ENCODE measurements at places on chromosomes 3 and 15.

DNA sequence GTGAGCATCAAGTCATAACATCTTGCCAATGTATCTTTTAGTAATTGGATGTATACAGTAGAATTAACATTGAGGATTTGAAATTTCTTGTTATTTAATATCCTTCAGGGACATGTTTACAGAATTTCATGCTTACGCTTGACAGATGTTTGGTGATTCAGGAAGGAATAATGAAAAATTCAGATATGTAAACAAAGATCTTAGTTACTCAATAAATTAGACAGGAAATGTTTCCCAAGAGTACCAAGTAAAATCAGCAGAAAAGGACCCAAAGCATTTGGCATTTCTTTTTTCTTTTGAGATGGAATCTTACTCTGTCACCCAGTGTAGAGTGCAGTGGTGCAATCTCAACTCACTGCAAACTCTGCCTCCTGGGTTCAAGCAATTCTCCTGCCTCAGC is 4.7 kb upstream of the COL6A5 start:
- DNase-seq: no peak

DNA sequence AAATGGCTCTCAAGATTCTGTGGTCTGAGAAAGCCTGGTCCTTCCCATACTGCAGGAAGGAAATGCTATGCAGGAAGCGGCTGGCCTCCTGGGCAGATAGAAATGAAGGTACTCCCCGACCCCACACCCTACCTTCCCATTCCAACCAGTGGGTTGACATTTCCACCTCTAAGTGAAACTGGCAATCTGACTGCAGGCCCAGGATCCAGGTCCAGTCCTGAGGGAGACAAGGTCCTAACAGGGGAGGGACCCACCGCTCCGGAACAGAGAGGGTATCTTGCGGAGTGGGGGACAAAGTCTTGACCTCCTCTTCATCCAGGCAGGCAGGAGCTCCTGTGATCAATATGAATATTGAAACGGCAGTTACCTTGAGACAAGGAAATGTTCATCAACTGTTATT is 6.6 kb upstream of the LOXL1 start:
- DNase-seq: no peak

DNA sequence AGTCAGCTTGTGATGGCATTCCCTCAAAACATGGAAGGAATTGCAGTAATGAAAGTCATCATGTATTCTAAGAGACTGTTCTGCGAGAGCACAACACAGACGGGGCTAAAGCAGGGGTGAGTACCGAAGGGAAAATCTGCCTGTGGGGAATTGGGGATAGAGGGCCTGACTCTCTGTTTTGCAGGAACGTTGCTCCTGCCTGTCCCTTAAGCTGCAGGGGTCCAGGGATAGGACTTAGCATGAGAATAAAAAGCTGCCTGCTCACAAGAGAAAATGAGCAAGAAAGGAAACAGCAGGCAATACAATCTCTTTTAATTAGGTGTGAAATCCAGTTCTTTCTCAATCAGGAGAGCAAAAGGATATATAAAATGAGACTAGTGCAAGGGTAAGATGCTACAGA is 62.2 kb downstream of the TIGIT start:
- DNase-seq: no peak

DNA sequence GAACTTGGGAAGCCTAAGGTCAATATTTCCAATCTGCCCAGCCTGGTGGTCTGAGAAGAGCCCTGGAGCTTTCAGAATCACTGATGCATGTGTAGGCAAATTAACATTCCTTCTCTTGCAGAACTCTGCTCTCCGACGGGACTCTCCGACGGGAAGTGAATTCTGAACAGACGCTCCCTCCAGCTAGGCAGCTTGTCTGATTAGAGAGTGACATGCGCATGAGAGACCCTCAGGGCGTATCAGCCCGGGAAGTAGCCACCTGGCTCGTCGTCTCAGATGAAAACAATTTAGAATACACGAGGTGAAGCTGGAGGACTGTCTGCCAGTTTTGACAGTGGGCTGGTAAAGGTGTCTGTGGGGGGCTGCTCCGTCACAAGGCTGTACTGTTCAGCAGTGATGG is 103.1 kb downstream of the DGKG start:
- DNase-seq: no peak

DNA sequence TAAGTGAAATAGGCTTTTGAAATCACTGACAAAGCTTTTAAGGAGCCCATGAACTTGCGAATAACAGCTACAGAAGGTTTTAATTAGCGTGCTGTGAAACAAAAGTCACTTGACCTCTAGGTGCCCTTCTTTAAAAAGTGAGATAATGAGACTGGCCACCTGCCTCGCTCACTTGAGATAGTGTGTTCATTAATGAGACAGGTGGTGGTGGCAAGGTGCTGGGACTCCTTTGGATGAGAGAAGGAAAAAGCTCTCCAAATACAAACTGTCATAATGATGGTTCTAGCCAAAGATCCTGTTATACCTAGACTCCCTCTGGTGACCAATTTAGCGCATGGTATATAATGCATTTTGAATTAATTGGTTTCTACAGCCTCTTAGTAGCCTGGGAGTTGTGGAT is 22.7 kb upstream of the IREB2 start:
- DNase-seq: no peak

GRCh38 chr3:53803124-53803815 is 42.9 kb downstream of the CHDH start:
- no peak for DNase-seq

DNA sequence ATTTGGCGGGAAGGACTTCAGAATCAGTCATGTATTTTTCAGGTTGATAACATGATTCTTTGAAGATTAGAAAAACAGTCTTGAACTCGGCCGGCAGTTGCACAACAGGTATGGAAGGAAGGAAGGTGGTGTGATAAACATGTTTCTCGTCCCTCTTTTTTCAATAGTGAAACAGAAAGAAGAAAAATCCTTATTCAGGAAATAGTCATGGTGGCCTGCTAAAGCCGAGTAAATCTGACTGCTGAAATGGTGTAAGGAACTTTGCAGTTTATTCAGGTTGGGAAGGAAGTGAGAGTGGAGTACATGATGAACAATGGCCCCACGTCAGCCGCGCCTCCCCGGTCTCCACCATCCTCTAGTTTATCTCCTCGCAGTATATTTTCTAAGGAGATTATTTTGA is 6.7 kb downstream of the RASGRP1 start:
- peak; percentile 7 for DNase-seq

- no peak for DNase-seq
These were observed 37.9 kb downstream of the ACAD9 start for GRCh38 chr3:128917291-128917690.

DNA sequence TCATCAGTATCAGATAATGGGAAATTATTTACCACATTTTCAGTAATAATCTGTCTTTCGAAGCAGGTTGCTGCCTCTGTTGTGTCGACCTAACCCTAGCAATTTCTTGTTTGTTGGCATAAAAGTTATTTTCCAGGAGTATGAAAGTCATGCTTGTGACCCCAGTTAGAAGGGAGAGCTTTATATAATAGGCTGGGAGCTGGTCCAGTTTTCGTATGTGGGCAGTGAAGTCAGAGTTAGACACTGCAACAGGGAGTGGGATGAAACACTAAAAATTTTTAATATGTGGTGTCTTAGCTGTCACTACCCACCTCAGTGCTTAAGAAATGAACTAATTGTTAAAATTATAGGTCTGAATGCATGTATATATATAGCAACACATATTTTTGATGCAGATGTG is 348.5 kb downstream of the FEZF2 start:
- no peak for DNase-seq

DNA sequence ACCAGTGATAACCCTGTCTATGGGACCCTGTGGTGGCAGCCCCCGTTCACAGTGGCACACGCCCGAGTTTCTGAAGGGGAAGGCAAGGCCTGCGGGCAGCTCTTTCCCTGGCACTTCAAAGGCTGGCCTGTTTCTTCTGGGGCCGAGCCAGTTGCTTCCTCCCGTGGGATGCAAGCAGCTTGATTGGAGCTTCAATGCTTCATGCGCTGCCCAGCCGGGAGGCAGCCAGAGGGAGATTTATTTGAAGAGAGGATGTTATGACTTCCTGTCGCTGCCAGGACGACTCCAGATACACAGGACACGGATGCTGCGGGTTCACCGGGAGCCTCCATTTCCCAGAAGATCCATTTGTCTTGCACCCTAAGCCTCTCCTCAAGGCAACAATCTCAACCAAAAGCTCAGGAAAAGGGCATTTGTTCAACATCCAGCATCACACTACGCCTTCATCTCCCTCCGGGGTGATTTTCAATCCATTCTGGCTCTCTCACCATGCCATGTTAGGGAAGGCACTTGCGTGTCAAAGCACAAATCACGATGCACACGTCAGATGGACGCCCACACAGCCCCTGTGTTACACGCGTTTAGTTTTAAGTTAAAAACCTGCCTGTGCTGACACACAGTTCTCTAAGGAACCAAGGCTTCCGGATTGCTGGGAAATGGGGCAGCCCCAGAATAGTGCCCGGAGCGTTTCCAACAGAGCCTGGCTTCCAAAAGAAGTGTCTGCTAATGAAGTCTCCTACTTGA is 330.2 kb downstream of the OCA2 start:
- no peak for DNase-seq

DNA sequence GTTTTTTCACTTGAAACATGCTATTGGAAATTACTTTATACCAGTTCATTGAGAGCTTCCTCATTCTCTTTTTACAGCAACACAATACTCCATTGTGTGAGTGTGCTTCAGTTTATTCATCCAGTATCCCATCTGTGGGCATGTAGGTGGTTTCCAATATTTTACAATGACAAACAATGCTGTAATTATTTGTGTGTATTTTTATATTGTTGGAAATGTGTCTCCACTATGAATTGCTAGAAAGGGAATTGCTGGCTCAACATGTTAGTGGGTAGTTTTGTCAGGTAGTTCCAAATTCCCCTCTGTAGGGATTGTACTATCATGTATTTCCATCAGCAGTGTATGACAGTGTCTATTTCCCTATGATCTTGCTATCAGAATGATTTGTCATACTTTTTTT is 65.8 kb upstream of the MAGI1 start:
- no peak for DNase-seq

- no peak for DNase-seq
These were observed 44.4 kb upstream of the FAN1 start for GRCh38 chr15:30859091-30859874.

DNA sequence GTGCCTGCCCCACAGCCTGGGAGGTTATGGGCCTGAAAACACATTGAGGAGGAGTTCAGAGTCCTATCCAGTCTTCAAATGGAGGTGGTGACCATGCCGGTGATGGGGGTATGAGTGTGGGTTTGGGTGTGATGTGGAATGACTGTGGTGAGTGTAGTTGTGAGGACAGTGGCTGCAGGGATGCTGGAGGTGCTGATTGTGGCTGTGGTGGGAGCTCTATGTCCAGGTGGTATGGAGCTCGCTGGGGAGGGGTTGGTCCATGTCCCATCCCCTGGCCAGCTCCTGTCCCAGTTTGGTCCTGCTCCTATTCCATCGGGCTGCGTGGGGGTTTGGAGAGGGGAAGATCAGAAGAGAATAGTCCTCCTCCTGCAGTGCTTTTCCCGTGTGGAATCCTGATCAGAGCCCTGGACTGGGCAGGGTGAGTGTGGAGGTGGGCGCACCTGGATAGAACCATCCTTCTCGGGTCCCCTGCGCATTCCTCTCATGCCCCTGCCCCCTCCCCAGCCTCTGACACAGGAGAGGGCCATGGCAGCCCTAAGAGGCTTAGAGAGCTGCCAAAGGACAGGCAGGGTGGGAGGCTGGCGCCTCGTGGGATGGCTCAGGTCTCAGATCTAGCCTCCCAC is 23.0 kb upstream of the GOLGA6C start:
- DNase-seq: no peak

DNA sequence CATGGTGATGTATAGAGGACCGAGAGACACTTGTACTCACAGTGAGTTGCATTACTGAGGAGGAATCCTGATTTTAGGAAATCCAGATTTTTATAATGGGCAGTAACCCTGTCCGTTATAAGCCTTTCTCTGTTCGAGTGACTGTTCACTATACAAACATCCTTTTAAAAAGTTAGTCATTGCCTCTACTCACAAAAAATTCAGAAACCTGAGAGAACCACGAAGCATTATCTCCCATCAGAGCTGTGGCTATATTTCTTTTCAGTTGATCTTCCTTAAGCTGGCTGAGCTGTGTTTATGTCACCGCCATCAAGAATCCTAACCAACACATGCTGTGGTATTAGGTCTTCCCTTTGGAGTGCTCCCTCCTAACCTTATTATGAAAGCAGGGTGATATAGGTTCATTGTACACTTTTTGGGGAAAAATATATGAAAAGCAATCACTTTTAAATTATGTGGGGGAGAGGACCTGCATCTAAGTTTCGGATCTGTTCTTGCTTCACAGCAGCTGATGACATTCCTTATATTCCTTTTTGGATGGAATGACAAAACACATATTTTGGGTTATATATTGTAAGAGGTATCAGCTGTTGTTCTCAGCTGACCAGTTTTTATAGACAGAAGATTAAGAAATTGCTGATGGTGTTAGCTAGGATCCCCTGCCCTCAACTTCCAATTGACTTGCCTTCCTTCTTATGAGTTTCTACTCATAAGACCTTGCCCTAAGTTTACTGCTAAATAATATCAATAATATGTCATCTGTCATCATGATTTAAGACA is 465.9 kb upstream of the RASGRP1 start:
- no peak for DNase-seq

GRCh38 chr3:157713101-157713500 is 209.9 kb upstream of the VEPH1 start:
- DNase-seq: no peak

- DNase-seq: no peak
These were observed 176.2 kb upstream of the ANKRD28 start for GRCh38 chr3:15973940-15974339.

GRCh38 chr15:59124261-59124660 is 19.3 kb downstream of the CCNB2 start:
- no peak for DNase-seq

GRCh38 chr3:38662544-38662943 is 13.1 kb upstream of the SCN5A start:
- no peak for DNase-seq

DNA sequence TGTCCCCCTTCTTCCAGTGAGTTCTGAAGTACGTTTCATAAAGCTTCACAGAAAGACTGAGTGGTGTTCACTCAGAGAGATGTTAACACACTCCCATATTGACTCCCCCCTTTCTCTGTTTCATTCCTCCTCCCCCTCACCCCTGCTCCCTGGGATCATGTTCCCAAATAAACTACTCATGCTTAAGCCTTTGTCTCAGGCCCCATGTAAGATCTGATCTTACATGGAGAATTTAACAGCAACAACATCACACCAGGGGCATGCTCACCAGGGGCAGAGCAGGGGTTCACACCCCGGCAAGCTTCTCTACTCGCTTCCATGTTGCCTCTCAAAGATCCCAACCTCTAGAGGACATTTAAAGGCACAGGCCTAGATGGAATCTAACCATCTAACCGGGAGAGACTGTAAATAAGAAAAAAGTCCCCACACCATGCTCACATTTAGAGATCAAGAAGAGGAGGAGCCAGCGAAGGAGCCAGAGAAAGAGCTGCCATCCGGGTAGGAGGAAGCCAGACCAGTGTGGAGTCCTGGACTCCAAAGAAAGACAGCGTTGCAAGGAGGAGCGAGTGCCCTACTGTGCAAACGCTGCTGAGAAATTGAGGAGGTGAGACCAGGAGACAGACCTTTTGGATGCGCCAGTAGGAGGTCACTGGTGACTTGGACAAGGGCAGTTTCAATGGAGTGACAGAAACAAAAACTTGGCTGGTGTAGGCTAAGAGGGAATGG is 21.4 kb upstream of the SRP14 start:
- no peak for DNase-seq

GRCh38 chr15:92599394-92599970 is 56.1 kb downstream of the FAM174B start:
- no peak for DNase-seq

Measured in activated gamma-delta T cell (primary cell).